HuH-7.5 (cell line): ENCODE measurements at places on chromosomes 6 and 20.

- no peak for DNase-seq
Measured at GRCh38 chr6:129146902-129147301, 264.0 kb downstream of the LAMA2 start.

- DNase-seq = no peak
Measured at GRCh38 chr20:19929012-19929360, 88.2 kb upstream of the NAA20 start.

DNA sequence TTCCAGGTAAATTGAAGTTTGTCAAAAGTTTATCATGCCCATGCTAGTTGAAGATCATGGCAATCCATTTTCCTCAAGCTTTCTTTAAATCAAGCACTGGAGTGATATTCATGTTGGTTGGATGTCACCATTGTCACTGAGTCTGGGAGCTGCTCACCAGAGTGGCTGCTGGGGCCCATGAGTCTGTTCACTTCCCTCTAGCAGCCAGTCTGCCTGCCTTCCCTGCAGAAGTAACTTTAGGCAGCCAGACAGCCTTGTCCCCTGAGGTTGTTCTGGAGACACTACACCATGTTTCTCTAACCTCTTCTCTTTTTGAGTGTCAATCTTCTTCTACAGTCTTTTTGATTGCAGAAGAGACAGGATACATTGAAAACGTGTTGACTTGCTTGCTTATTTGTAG, 5.5 kb downstream of the SIRT5 start:
- no peak for DNase-seq

GRCh38 chr20:50039706-50040431, 57.1 kb downstream of the SNAI1 start:
- DNase-seq = no peak

GRCh38 chr6:53259860-53260580, 88.7 kb downstream of the ELOVL5 start:
- no peak for DNase-seq

DNA sequence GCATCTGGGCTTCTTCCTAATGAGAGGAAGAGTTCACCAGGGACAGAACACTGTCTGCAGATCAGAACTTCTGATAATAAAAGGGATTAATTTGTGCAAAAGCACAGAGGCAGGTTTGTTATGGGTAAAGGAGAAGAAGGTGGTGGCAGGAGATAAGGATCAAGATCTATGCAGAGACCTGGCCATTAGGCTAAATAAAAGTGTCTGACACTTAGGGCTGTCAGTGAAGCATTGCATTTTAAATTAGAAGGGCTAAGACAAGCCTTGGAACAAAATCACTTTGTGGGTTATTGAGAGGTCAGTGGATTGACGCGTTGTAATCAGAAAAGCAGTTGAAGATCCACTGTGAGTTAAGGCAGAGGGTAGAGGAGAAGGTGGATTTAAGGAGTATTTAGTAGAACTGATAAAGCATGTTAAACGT, 76.8 kb downstream of the MAP3K4 start:
- DNase-seq = no peak

DNA sequence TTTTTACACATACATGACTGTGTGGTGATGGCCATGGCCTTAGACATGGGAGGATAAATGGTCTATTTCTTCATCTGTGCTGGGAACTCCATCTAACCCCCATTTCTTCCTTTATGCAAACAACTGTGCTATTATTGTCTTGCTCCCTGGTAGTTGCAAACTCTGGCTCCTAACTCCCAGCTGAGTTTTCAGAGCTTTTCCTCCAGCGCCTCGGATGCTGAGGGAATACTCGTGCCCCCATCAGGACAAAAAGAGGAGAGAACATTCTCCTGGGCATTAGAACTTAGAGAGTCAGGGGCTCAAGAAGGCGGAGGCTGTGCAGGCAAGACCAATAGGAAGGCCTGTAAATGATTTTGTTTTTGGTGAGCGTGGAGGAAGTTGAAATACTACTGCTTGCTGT, 2.1 kb downstream of the DAAM2 start:
- DNase-seq = no peak

DNA sequence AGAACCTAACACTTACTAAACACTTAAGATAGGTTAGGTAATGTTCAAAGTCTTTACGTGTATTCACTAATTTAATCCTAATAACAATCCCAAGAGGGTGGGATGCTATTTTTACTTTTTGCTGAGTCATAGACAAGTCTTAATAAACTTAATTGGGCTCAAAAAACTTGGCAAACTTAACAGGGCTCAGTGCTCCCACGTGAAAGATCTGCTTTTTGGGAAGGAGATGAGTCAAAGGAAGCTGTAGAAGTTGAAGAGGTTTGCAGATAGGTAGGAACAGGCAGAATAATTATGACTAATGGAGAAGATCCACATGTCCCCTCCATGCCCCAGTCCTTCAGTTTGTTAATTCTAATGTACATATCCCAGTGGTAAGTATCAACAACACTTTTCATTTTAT, 44.5 kb upstream of the STMND1 start:
- DNase-seq = no peak

DNA sequence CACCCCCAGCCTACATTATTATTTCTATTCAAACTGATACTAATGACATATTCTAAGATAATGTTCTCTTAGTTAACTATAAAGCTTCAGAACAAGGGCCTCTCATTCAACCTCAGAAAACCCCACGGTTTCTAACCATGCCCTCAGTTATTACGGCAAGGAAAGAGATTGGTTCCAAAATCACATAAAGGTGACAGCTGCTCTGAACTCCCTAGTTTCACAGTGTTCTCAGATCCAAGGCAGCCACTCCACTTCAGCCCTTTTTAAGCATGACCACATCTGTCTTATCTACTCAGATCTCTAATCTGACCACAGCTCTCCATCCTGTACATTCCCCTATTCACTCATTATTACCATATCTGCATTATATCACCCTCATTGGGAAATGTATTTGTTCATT, 98.8 kb upstream of the CEP85L start:
- no peak for DNase-seq

DNA sequence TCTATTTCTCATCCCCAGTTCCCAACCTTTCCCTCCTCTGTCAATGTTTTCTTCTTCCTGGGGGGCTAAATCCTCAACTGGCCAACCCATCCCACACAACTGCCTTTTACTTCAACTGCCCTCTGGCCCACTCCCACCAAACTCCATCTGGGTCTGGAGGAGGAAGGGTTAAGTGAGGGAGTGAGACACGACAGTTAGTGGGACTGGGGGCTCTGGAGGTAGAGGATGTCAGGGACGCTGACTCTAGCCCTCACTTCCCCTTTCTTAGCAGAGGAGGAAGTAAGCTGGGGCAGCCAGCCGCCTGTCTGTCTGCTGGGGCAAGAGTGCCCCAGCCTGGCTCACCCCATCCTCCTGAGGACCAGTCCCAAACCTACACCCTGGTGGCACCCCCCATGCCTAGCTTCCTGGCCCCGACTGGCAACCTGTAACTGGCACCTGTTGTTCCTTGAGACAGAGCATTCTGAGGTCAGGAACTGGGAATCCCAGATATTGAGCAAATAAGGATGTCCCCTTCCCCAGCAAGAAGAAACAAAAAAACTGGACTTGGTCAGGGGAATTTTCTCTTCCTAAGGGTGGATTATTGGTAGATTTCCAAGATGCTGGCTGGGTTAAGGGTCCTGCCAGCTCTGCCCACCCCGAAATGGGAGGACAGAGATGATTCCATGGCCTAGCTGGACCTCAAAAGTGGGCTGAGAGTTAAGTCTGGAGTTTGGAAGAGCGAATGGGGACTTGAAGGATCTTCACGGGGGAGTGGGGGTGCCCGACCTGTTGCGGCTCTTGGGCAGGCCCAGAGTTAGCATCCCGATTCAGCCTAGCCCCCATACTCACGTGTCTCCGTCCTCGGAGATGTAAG, 971 bp downstream of the NFKBIE start:
- DNase-seq = no peak

DNA sequence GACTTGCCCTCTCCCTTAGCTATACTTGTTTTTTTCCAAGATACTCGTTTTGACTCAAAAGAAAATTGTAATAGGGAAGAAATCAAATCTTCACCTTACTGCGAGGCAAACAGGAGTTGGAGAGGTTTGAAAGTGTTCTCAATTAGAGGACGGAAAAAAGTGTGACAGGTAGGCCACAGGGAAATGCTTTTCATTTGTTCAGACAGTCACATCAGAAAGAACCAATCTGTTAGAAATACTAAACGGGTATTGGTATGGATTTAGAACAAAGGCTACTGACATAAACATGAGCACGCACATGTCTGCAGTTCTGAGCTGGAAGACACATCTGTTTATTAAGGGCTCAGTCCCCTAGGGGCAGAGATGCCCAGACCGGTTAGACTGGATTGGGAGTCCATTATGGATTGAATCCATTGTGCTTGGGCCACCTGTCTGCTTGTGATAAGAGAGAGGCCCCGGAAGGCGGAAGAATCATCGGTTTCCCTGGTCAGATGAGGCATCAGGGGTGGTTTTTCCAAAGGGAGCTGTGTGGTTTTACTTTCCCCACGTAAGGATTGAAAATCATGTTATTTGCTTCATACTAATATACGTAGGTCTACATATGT, 220.9 kb upstream of the MYLIP start:
- no peak for DNase-seq

GRCh38 chr6:42029062-42029685, 21.1 kb upstream of the TAF8 start:
- DNase-seq = no peak

DNA sequence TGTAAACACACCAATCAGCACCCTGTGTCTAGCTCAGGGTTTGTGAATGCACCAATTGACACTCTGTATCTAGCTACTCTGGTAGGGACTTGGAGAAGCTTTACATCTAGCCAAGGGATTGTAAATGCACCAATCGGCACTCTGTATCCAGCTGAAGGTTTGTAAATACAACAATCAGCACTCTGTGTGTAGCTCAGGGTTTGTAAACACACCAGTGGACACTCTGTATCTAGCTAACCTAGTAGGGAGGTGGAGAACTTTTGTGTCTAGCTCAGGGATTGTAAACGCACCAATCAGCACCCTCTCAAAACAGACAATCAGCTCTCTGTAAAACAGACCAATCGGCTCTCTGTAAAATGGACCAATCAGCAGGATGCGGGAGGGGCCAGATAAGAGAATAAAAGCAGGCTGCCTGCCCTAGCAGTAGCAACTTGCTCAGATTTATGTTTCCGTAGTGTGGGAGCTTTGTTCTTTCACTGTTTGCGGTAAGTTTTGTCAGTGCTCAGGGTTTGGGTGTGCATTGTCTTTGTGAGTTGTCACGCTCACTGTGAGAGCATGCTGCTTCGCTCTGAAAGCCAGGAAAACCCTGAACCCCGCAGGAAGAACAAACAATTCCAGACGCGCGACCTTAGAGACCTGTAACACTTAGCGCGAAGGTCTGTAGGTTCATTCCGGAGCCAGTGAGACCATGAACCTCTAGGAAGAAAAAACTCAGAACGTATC, 37.0 kb downstream of the RIOK1 start:
- DNase-seq = no peak

- DNase-seq = no peak
Measured at GRCh38 chr6:105781248-105781647, 304.9 kb upstream of the PRDM1 start.

- peak; percentile 27 for DNase-seq
Measured at GRCh38 chr6:85594197-85594930, 706 bp upstream of the SNX14 start.

DNA sequence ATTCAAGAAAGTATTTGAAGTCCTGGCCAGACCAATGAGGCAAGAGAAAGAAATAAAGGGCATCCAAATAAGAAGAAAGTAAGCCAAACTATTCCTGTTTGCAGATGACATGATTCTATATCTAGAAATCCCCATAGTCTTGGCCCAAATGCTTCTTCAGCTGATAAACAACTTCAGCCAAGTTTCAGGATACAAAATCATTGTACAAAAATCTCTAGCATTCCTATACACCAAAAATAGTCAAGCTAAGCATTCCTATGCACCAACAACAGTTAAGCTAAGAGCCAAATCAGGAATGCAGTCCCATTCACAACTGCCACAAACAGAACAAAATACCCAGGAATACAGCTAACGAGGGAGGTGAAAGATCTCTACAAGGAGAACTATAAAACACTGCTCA, 60.1 kb upstream of the PHIP start:
- no peak for DNase-seq

GRCh38 chr20:8726460-8726859, 342.4 kb upstream of the PLCB4 start:
- DNase-seq = no peak

GRCh38 chr6:155223646-155224451, 40.0 kb upstream of the CLDN20 start:
- no peak for DNase-seq

DNA sequence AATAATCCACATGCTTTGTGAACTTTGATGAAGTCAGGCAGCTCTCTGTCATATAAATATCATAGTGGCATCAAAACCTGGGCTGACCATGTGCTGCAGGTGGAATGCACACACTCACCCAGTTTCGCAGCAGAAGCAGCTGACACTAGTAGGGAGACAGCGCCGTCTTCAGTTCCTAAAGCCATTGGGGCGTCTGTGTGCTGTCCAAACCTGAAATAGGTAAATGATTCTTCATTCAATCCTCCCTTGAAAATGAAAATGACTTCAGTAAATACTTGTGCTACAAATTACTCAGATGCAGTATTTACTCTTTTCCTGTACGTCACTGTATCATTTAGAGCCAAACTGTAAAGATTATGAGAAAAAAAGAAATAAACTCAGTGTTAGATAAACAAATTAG, 127.5 kb downstream of the EYA4 start:
- no peak for DNase-seq

GRCh38 chr20:57648878-57649616, 28.8 kb upstream of the ZBP1 start:
- DNase-seq = no peak

- no peak for DNase-seq
Measured at GRCh38 chr6:44662461-44663121, 275.1 kb downstream of the CDC5L start.

DNA sequence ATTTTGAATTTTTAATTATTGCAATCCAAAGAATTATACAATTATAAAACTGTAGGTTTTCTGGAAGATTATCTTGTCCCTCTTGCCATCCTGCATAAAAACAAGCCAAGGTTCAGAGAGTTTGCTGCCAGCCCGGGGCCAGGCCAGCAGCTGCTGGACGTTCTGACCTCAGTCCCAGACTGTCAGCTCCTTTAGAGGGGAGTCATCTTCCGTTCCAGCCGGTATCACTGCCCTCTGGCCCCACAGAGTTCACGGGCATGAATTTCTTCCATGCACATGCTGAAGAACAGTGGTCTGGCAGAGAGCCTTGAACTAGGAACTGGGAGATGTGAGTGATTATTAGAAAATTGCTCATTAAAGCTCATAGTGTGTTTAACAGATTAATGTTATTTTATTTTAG, 130.4 kb upstream of the QKI start:
- no peak for DNase-seq

DNA sequence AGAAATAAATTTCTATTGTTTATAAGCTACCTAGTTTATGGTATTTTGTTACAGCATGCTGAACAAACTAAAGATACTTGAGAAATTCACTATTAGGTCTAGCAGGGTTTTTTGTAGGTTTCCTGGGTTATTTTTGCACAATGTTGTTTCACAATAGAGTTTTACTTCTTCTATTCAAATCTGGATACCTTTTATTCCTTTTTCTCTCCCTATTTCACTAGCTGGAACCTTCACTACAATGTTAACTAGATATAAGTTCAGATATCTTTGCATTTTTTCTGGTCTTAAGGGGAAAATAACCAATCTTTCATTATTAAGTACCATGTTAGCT, 237.7 kb upstream of the CITED2 start:
- DNase-seq = no peak

GRCh38 chr20:36852187-36852586, 23.8 kb upstream of the TLDC2 start:
- no peak for DNase-seq
